Gastrocnemius medialis (tissue), 4 donors: ENCODE measurements at places on chromosomes 13 and 19. TPM values are rescaled to one million over a fixed set of nuclear protein-coding genes. Genes with fewer than 3 reads are reported as not detected.

The ZNF546 gene
- 3.2 TPM for total RNA-seq

- no peak for DNase-seq
Observed at GRCh38 chr19:1416014-1416841, 8.8 kb downstream of the DAZAP1 start.

DNA sequence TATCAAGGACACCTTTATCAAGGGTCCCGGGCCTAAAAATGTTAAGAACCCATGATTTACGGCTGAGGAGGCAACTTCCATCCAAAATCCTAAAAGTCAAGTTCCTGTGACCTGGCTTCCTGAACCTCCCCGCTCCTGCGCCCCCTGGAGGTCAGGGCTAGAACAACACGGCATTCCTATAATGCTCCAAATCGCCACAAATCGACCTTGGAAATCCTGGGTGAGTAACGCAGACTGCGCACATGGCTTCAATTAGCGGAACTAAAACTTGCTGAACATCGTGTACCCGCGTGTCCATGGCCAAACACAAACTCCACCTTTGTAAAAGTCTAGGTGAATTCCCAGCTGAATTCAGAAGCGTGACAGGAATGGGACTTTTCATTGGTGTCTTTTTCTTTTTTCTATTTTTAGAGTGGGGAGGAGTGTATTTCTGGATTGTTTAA is 4.3 kb upstream of the C5AR1 start:
- peak; percentile 12 for DNase-seq

The GNG7 gene
- 0.56 TPM for total RNA-seq
